ENCODE measurements at places on chromosomes 6 and 20.

DNA sequence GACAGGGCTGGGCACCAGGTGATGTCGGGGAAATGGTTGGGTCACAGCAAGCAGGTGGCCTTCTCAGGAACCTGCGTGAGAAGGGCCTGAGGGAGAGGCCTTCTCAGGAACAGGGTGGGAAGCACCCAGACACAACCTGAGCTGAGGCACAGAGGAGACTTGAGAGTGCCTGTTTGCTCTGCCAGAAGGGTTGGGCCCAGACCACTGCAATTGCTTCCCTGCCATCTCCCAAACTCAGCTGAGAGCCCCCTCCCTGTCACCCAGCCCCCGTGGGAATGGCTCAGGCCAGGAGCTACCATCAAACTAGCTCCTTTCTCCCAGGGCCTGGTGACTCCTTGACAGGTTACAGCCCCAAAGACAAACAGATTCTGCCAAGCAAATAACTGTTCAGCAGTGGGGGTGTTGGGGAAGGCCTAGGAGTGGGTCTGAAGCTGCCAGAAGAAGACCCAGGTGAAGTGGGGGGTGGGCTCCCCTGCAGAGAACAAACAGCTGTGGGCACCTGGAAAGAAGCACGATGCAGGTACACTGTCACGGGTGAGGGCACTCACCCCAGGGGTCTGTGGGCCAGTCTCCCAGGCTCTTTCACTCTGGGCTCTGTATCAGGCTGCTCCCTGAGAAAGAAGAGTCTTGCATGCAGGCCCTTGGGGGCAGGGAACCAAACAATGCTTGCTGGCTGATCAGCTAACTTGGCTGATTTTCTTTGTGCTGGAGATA, 30.4 kb upstream of the SPDEF start:
- DNase-seq = no peak

DNA sequence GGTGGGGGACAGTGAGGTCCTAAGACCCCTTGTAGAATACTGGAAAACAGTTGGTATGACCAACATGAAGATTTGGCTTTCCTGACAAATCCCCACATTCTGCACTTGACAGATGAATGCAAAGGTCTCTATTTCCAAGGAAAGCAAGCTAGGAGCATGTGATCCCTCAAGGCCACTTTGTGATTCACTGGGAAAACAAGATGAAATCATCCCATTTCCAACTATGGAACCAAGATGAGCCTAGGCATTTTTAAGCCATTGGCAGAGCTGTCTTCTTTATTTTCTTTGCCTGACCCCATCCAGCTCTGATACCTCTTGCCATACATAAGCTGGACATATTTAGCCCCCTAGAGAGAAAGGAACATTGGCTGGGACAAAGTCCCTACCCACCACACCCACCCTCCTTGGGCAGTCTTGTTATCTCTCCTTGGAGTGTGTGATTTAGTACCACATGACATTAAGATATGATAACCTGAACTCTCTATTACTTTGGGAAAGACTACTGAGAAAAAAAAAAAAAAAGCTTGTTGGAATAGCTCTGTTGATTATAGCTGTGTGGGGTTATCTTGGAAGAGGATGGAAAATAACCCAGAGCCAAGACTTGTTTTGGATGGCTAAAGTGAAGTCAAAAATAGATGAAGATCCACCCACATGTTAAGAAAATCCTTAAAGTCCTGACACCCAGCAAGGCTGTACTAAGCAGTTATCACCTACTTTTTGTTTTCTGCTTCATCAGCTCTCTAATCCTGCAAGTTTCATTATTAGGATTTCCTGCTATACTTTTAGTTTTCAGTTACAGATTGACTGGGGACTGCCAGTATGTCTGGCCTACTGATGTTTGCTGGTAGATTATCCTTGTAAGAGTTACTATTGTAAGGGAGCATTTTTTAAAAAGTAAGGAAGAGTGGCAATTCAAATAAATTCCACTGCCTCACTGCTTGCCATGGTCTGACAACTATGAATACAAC, 90.1 kb upstream of the PREP start:
- DNase-seq = peak; percentile 30

DNA sequence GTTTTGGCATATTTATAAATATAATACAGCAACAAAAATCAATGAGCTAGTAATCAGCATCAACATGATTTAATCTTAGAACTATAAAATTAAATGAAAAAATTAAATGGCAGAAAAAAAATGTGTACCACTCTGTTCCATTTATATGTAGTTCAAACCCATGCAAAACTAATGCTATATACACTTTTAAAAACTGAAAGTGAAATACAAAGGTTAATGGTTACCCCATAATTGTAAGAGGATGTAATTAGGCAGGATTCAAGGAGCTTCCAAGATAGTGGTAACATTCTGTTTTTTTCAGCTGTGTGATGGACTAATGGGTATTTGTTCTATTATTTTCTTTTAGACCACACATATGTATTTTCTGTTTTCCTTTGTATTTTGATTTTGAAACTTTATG, 492.1 kb downstream of the UTRN start:
- DNase-seq = no peak

DNA sequence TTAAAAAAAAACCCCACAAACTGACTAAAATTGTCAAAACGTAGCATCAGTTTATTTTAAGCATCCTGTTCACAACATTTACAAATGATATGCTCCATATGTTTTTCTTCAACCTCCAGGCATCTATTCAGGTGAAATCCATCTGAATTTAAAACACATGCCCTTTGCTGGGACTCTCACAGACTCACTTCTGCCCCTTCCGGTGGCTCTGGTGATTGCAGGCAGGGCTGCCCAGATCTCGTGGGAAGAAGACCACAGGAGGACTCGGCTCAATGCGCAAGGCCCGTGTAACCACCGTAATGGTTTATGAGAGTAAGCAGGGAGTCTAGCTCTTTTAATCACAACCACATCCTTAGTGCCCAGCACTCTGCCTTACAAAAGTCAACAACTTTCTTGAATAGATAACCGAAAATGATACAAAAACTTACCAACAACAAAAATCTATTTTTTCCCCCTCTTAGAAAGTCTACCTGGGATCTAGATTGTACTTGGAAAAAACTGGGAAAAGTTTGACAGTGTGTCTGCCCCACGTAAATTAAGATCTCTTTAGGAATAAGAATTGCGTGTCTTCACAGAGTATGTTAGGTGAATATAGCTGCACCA, 139.1 kb downstream of the KIF16B start:
- peak; percentile 51 for DNase-seq

DNA sequence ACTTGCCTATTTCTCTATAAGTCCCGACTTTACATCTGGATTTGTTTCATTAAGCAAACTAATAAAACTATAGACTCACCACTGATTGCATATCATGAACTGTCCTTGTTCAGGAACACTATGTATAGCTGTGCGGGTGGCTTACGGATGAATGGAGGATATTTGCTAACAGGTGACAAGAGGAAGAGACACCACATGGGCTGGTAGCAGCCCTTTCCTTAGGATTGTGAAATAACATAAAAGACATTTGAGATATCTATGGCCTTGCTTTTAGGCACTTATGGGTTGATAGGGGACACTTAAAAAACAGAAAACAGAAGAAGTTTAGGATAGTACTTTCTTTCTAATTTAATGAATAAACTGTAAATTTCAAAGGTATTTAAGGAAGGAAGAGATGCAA, 5.0 kb upstream of the CAP2 start:
- no peak for DNase-seq

GRCh38 chr20:50242863-50243609, 52.4 kb downstream of the CEBPB start:
- DNase-seq = no peak

GRCh38 chr20:19440660-19441527, 228.5 kb downstream of the SLC24A3 start:
- no peak for DNase-seq

GRCh38 chr6:138427701-138428100, 23.7 kb downstream of the HEBP2 start:
- no peak for DNase-seq

DNA sequence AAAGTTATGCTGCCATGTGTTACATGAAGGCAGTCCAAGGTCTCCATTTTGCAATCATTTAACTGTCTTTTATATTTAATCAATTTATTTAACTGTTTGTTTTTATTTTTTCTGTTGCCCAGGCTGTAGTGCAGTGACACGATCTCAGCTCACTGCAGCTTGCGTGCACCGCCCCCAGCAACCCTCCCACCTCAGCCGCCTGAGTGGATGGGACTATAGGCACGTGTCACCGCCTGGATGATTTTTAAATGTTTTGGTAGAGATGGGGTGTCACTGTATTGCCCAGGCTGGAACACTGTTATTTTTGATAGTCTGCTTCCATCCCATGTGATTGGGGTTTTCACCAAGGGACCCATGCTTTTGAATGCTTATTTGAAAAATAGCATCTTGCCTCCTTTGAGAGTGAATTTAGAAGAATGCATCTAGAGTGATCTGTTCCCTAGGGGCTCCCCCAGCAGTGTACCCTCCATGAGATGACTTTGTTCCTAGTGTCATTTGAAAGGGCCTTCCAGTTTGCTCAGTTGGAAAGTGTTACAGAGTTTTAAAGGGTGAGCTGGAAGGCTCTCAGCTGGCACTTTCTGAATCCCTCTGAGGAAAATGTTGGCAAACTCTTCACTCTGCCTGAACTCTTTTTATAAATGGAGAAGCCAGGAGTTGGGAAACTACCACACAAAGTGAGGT, 143.4 kb downstream of the JARID2 start:
- DNase-seq = peak; percentile 47

DNA sequence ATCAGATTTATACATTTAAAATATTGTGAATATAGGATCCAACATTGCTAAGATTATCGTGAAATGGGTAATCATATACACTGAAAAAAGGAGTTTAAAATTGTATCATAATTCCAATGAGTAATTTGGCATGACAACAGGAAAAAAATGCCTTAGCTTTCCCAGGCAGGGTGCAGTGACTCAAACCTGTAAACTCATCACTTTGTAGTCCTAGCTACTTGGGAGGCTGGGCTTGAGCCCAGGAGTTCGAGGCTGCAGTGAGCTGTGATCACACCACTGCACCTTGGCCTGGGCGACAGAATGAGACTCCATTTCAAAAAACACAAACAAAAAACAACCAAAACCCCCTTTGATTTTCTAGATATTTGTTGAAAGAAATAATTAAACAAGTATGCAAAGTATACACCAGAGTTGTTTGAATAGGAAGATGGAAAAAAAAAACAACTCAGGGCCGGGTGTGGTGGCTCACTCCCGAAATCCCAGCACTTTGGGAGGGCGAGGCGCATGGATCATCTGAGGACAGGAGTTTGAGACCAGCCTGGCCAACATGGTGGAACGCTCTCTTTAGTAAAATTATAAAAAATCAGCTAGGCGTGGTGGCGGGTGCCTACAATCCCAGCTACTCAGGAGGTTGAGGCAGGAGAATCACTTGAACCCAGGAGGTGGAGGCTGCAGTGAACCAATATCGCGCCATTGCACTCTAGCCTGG, 98.7 kb downstream of the TRERF1 start:
- DNase-seq = peak; percentile 89

- DNase-seq = no peak
These were observed 11.4 kb upstream of the PARD6B start for GRCh38 chr20:50720026-50720425.

GRCh38 chr20:38290829-38291814, 12.8 kb upstream of the BPI start:
- peak; percentile 85 for DNase-seq

DNA sequence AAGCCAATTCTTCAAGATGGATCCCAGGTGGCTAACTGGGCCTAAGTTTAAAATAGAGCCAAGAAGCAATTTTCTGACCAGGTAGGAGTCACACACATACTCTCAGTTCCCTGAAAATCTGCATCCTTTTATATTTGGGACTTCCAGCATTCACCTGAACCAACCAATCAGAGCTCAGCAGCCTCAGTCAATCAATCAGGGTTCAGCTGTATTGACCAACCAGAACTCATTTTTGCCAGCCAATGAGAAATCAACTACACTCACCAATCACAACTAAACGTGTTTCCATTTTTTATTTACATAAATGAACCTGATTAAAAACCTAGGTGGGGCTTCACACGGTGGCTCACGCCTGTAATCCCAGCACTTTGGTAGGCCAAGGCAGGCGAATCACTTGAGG, 37.5 kb downstream of the SLC17A4 start:
- no peak for DNase-seq

- DNase-seq = peak; percentile 87
These were observed 172.6 kb upstream of the KCNG1 start for GRCh38 chr20:51195419-51195901.

DNA sequence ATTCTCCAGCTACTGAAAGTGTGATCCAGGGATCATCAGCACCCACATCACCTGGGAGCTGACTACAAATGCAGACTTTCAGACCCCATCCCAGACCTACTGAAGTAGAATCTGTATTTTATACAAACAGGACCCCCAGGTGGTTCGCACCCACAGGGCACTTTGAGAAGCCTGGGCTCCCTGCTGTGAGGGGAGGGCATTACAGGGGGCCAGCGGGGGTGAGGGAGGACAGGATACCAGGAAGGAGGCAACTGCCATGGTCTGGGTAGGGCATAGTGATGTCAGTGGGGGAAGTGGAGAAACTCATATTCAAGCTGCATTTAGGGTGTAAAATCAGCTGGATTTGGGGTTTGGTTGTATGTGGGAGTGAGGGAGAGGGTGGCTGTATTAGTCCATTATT, 2.0 kb upstream of the ADA start:
- no peak for DNase-seq

DNA sequence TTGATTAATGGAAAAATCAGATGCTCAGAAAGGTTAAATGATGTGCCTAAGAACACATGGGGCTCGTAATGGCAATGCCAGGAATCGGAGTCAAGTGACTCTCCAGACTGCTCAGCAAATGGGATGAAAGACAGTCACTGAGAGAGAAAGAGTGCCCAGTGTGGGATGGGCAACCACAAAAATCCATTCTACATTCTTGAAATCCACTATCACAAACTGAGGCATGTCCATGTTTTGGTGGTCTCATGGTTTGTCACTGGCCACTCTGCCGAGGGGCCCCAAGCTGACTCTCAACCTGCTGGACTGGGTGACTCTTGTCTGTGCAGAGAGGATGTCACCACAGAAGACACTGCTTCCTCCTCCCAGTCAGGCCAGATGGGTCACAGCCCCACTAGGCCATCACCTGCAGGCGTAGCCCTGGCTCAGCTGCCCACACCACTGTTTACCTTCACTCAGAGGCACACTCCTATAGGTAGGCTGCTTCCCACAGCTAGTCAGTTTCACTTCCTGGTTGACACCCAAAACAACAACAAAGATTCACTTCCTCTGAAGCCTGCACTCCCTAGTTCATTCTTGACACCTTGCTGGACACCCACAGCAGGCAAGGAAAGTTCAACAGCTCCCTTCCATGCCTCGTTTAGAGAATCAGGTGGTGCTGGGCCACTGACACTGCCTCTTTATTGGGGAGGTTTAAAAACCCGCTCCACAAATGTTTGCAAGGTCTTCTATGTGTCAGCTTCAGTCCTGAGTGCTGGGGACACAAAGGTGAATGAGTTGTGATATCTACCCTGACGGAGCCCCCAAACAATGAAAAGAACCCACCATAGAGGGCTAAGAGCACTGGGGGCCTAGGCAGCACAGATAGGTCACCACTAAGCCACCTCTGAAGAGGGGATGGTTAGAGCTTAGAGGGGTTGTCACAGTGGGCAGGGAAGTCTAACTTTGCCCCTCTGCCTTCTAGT, 21.7 kb downstream of the MAP1LC3A start:
- DNase-seq = no peak

Measured in fibroblast of mammary gland (primary cell).